ENCODE measurements at places on chromosomes 6 and 20. TPM values are rescaled to one million over a fixed set of nuclear protein-coding genes. Genes with fewer than 3 reads are reported as not detected.

- no peak for DNase-seq
Measured at GRCh38 chr6:1612974-1613306, 3.2 kb downstream of the FOXC1 start.

DNA sequence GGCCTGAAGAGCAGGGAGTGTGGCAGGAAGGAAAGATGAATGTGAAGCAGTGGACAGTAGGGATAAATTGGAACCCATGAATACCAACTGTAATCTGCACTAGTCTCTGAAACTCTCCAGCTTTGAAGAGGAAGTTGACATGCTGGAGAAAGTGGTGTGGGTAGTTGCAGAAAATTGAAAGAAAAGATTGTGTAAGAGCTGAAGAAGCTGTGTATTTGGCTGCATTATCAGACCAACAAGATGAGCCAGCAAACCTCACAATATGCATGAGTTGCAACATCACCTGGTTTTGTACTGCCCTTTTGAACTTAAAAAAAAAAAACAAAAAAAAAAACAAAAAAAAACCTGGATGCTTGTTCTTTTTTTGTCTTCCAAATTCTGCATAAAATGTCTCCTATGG is 921.9 kb upstream of the EYS start:
- DNase-seq = no peak

GRCh38 chr6:151370509-151371078 is 20.8 kb downstream of the ZBTB2 start:
- no peak for DNase-seq

GRCh38 chr20:47682028-47682783 is 103.1 kb downstream of the SULF2 start:
- no peak for DNase-seq

DNA sequence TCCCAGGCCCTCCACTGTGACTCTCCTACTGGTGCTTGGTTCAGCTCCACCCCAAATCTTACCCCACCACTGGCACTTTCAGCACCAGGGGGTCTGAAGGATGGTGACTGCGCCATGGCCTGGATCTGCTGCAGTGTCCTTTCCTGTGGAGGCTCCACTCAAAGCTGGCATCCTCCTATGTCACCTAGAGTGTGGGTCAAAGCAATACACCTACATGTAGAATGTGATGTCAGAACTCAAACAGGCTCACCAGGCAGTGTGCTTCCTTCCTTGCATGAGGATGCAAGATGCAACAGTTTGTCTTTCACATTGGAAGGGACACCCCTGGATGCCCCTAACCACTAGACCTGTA is 32.8 kb upstream of the MICB start:
- no peak for DNase-seq

- no peak for DNase-seq
Measured at GRCh38 chr6:124330197-124330596, 526.5 kb downstream of the NKAIN2 start.

DNA sequence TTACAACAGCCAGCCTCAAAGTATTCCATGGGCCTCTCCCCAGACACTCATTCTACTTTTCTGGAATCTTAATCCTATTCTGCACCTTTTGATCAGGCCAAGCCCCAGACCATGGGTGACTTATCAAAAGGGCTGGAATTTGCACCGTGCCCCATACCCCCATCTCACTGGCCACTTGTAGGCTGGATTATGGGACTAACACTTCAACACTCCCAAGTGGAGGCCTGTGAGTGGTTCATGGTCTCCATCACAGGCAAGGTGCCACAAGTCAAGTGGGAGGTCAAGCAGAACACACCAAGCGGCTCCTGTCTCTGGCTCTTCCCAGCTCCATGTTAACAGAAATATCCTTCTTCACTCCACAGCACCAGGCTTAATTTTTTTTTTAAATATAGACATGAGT is 212.3 kb upstream of the HEY2 start:
- no peak for DNase-seq

GRCh38 chr20:40197691-40198090 is 491.3 kb downstream of the MAFB start:
- no peak for DNase-seq

DNA sequence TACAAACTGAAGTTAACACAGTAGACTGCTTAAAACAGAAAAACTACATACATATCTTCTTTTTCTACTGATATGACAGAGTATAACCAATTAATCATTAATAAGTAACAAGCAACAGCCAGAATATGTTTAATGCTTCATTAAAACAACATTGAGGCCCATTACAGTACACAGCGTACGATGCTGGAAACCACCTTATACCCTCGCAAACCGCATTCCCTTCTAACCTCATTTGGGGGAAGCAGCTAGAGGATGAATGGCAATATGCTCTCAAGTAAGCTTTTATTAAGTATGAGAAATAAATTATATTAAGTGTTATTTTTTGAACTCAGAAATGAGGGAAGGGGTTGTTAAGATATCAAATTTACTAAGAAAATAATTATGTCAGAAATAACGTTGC is 142.4 kb downstream of the GMDS start:
- no peak for DNase-seq

GRCh38 chr20:1287787-1288569 is 21.9 kb downstream of the SNPH start:
- DNase-seq = no peak

- DNase-seq = no peak
Measured at GRCh38 chr6:37121556-37121955, 48.4 kb upstream of the PIM1 start.

- no peak for DNase-seq
Measured at GRCh38 chr6:70549327-70549726, 17.4 kb upstream of the SDHAF4 start.

DNA sequence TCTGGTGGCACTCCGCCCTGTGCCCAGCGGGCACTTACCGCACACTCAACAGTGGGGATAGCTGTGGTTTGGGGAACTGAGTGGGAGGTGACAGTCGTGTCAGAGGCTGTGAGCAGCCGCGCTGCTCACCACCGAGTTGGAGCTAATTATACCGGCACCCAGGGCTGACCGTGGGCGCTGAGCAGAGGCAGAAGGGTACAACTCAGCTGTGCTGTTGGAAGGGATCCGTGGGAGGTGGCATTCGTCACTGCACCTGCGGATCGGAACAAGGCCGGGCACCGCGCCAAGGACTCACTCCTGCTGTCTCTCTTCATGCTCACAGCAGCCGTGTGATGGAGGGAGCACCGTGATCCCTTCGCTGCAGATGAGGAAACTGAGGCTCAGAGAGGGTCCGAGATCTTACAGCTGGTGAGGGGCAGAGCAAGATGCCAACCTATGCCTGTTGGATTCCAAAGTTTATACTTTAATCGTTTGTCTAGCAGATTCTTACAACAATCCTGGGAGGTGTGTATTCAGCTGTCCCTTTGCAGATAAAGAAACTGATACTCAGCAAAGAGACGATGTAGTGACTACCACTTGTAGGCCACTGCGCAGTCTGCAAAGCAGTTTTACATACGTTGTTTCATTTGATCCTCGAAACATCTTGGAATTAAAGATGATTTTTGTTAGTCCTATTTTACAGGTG is 713 bp upstream of the ELMO2 start:
- no peak for DNase-seq

DNA sequence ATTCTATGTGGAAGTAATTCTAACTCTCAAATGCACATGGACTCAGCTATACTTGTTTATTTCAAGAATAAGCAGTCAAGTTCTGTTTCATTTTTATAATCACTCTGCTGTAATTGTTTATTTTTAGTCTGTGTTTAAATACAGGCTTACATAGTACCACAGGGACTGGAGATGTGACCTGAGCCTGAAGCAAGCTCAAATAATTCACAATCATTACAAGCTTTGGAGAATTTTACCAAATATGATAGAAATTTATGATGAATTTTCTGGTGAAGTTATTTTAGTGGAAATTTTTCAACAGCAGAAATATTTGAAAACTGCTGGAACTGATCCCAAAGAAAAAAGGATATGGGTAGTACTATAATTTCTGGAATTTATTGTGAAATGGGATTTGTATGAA is 41.6 kb upstream of the DSE start:
- no peak for DNase-seq

DNA sequence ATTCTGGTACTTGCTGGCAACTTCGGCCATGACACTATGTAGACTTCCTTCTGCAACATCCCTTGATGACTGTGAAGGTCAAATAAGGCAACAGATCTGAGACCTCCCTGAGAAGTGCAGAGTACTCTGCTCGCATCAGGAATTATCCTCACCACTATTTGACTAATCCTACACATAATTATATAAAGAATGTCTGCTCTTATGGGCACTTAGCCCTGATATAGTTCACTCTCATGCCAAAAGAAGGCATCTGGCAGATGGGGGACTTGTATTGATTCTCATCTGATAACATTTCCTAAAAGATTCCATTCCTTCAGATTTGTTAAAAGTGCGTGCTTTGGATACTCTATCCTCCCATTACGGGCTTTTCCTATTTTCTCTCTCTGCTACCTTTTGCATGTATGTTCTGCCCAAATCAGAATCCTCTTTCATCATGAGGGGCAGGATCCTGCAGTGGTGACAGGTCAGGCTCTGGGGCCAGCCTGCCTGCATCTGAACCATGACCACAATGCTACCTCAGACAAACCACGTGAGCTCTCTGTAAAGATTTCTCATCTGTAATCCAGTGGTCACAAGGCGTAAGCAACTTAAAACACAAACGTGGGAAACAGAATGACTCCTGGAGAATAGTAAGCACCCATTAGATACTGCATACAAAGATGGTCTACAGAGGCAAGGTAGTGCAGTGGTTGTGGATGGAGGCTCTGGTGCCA is 134.0 kb downstream of the GJA10 start:
- DNase-seq = no peak

DNA sequence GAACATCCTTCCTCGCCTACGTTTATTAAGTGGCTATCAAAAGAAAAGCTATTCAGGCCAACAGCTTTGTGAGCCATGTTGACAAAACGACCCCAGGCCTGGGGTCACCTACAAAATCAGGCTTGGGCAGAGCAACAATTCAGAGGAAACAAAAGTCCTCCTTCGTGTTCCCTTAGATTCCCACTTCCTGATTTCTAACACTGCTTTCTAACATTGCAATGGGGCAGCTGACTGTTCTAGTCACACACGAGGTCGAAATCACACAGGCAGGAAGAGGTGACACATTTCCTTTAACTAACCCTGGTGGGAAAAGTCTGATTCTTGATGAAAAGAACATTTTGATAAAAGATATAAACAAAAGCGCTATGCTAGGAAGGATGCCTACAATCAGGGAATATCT is 31.9 kb downstream of the WDR27 start:
- no peak for DNase-seq

DNA sequence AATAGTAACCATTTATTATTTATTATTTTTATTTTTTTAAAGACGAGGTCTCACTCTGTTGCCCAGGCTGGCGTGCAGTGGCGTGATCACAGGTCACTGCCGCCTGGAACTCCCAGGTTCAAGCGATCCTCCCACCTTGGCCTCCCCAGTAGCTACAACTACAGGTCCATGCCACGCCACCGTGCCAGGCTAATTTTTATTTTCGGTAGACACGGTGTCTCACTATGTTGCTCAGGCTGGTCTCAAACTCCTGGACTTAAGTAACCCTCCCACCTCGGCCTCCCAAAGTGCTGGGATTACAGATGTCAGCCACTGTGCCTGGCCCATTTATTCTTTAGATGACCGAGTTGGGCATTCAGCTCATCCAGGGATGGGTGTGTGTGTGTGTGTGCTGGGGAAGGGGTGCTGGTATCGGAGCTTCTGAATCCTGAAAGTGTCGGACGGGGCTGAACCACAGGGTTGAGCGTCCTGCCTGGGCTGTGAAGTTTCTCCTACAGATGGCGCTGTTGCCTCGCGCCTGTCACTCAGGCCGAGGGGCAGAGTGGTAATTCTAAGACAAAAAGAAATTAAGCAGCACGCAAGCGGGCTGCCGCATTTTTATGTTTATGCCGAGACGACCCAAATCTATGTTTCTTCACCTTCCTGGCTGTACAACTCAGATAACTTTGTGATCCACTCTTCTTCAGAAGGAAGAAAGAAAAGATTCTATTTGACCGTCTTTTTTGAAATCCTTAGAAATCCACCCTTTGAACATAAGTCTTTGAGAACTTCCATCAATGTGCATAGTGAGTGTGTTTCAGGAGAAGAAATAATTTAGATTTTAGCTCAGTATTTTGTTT is 252.8 kb downstream of the CDH26 start:
- DNase-seq = peak; percentile 88

DNA sequence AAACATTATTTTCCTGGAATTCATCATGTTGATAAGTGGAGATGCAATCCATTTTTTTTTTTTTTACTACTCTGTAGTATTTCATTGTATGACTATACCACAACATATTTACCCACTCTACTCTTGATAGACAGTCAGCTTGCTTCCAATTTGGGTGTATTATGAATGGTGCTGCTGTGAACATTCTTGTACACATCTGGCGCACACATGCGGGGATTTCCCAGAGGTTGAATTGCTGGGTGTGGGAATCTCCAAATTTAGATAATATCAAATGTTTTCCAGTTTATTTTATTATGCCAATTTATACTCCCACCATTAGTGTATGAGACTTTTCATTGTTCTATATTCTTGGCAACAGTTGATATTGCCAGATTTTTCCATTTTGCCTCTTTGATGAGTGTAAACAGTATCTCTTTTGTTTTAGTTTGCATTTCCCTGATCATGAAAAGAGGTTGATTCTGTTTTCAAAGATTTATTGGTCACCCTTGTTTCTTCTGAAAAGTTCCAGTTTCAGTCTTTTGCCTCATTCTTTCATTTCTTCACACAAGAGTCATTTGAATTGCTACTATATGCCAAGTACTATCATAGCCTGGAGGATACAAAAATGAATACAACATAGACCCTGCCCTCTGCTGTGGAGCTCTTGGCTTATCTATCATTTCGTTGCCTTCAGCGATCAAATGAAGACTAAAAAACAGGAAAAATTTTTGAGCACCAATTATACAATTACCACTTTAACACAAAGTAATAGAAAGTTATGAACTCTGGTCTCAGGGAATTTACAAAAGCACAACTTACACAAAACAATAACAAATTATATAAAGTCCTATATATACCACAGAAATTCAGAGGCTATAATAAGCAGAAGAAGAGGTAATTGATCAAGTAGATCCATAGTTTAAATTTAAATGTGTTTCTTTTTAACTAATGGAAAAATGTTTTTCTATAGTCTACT is 17.1 kb upstream of the NCOA7 start:
- DNase-seq = no peak

DNA sequence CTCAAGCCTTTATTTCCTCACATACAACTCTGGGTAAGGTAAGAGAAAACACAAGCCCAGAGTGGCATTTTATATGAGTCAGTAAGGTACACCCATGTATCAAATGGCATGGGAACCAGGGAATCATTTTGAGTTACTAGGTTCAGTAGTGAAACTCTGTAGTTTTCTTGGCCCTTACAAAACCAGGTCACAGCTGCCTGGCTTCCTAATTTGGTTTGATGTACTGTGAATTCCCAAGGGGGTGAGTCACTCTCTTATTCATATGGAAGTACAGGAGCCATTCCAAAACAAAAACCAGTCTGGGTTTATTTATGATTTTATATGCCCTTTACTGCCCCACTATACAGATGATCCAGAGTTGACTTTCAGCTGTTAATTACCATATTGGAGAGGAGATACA is 70.7 kb downstream of the PDE7B start:
- no peak for DNase-seq

GRCh38 chr6:168823397-168824212 is 382.6 kb downstream of the SMOC2 start:
- no peak for DNase-seq

NMBR gene
- total RNA-seq = not detected

B3GAT2 gene
- 8.1 TPM for total RNA-seq

MYMX gene
- total RNA-seq = 0.91 TPM

PDYN gene
- not detected for total RNA-seq

CHRNA4 gene
- total RNA-seq = 165 TPM

BPI gene
- not detected for total RNA-seq

LINC00237 gene
- not detected for total RNA-seq

OR2H1 gene
- total RNA-seq = not detected

Data from glutamatergic neuron (in vitro differentiated cells).